Osteoblast (primary cell): ENCODE measurements at places on chromosomes 6 and 20.

GRCh38 chr20:4193069-4193452 is 177.7 kb upstream of the RNF24 start:
- DNase-seq, result peak; percentile 65

- no peak for DNase-seq
Measured at GRCh38 chr20:56228021-56228420, 20.5 kb upstream of the MC3R start.

DNA sequence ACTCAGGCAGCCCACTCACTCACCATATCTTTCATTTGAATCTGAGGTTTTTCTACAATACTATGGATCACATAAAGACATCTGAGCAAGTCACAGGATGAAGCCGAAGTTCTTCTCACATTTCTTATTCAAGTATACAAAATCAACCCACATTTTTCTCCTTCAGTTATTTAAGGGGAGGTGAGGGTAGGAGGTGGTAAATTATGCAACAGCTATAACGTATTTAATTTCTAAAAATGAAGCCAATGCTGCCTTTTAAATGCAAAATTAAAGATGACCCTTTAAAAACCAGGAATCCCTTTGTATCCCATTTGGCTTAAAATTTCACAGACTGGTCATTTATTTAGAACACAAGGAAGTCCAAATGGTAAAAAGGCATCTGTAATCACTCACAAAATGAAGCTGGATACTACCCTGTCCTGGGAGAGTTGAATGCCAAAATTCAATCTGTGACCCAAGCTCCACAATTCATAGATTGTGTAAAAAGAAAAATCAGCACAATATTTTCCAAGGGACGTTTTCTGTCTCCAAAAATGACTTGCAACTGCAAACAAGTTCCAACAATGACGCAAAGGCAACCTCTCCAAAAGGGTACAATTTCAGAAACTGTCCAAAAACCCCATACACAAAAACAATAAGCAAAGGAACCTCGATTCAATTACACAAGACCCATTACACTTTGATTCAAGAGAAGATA is 48.8 kb downstream of the EPB41L2 start:
- no peak for DNase-seq

DNA sequence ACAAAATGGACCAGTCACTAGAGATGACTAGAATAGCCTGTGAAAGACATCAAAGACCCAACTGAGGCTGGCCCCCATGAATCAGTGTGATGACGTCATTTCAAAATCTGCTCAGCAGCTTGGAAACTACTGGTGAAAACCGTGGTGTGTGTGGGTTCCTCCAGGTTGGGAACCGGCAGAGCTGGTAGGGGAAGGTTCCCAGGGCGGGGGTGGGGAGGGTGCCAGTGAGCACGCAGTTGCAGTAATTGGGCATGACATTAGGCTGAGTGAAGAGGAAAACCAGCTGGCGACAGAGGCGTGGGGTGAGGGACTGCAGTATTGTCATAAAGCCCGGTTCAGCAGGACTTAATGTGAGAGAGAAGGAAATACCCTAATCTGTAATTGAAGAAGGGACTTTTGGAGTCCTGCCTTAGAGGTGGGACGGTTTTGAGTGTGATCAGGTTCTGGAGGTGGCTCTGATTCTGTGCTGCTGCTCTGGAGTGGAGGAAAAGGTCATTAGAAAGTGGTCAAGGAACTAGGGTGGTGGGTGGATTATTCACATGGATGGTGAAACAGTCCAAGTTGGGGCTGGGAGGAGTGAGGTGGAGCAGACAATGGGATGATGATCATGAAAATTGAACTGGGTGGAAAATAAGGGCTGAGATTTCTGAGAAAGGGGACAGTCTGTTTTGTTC is 52.0 kb upstream of the MTHFD1L start:
- peak; percentile 32 for DNase-seq

DNA sequence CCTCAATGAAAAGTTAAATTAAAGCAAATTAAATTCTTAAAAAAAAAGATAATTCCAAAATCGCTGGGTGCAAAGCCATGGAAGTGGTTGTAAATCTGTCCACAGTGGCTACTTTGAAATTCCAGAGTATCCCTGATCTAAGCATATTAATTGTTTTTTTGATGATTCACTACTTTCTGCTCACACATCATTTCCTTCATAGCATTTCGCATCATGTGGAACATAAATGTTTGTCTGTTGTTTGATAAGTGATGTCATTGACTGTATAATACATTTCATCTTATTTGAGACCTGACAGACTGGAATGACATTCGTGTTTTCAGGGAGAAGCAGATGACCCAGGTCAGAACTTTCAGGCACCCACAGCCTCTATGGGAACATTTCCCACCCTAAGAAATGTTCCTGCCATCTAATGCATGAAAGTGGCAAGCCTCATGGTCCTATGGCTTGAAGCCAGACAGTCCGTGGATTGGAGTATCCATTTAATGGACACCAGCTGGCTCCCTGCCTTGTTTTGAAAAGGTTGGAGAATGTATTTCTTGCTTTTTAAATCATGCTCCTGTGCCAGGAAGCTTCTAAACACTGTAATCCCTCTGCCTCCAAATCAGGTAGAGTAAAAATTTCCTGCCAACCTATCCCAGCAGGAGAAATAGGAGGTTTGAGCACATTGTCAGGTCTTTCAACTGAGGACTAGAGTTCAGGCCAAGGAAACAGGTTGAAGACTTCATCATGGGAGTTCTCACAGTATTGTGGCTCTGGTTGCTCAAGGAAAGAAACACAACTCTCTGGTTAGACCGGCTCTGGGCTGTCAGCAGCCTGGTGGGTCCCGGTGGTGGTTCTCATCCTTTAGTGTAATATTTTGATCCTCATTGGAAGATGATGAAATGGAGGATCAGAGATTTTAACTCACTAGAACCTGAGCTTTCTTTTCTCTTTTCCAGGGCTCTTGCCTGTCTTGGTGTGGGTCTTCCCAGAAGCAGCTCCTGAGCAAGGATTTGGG is 157.9 kb downstream of the SLC24A3 start:
- DNase-seq, result no peak
